Renal cortical epithelial cell (primary cell): ENCODE measurements at places on chromosomes 5 and 9. TPM values are rescaled to one million over a fixed set of nuclear protein-coding genes. Genes with fewer than 3 reads are reported as not detected.

Gene RGS7BP
- total RNA-seq = not detected in 2 replicates

- peak; percentile 6 for DNase-seq
Measured at GRCh38 chr5:66558560-66558959, 37.6 kb upstream of the MAST4 start.

GRCh38 chr5:150641824-150642566, 1.5 kb downstream of the SYNPO start:
- DNase-seq = no peak

DNA sequence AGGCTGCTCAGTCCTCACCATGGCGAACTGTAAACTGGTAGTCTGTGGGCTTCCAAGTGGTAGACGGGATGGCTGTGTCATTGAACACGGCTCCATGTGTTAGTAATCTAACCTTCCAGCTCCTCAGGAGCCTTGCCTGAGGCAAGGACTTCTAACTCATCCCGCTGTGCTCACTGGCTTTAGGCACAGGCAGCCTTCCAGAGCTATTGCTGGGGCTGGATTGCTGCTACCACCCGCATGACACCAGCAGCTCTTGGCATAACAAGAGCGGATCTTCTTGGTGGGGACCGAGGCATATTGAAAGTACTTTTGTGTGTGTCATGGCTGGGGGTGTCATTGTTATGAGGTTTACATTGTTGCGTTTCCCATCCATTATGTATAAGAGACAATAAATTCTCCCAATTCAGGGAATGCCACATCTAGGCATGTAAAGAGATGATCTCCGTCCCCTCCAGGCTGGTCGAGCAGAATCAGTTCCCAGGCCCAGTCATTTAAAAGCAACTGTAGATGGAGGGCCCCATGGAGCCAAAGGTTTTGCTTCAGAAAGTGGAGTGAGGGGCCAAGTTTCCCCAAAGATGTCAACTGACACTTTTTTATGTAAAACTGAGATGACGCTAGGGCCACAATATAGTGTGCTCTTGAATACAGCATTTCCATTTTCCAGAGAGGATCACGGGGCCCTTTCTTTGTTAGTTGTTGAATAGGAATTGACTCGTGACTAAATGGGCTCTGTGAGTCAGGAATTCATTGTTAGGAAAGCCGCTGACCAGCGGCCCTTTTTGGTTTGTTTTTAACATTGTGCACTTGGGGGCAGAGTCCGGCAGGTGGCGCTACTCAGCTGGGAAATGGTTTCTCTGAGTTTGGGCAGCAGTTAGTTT, 759.5 kb downstream of the TAF11L14 start:
- DNase-seq = peak; percentile 36

Gene ASTN2
- total RNA-seq = 10.8 and 42.2 TPM in 2 replicates

DNA sequence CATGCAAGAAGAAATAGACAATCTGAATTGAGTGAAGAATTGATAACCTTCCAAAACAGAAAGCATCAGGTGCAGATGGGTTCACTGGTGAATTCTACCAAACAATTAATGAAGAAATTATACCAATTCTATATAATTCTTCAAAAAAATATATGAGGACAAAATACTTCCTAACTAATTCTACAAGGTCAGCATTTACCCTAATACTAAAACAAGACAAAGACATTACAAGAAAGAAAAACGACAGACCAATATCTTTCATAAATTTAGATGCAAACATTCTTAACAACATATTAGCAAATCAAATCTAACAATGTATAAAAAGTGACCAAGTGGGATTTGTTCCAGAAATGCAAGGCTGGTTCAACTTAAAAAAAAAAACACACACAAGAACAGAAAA, 183.9 kb downstream of the BARX1 start:
- DNase-seq = no peak

DNA sequence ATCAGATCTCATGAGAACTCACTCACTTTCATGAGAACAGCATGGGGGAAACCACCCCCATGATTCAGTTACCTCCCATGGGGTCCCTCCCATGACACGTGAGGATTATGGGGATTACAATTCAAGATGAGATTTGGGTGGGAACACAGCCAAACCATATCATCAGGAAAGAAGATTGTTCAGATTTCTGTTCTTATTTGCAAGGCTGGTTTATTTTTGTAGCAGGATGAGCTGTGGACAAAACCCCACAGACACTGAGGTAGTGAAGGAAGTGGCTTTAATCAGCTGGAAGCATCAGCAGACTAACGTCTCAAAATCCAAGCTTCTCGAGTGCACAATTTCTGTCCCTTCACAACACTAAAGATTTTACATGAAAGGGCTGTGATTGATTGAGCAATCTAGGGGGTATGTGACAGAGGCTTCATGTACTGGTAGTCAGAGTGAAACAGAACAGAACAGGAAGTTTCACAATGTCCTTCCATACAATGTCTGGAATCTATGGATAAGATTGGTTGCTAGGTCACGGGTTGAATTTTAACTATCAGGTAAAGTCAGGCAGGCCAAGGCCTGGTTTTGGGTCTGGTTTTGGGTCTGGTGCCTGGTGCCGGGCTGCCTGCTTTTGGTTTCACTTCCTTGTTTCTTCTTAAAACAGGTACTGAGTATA, 91.3 kb upstream of the ZNF366 start:
- DNase-seq = peak; percentile 42

DNA sequence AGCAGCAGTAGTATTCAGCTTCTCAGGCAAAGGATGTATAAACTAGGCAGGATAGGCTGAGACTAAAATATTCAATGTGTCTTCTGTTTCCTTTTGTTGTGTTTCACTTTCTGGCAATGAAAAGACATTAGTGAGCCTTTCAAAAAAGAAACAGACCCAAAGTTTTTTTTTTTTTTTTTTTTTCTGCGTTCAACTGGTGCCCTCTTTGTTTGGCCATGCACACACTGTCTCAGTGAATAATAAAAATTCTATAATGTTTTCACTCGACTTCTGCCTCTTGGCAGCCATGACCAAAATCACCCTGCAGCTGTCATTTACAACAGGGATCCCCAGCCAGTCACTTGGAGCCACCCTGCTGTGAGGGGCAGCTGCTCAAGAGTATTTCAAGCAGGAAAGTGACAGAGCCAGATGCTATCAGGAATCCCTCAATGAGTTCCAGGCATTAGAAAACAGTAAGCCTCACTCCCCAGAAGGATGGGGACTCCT, 44.0 kb upstream of the MAN2A1 start:
- no peak for DNase-seq

Gene SPATA31D4
- not detected in 2 replicates for total RNA-seq

Gene PIP5K1B
- total RNA-seq = 0.15 TPM in 1 of 2 replicates, not detected in the other

Gene ZFP2
- 1.2 and 6.4 TPM in 2 replicates for total RNA-seq

DNA sequence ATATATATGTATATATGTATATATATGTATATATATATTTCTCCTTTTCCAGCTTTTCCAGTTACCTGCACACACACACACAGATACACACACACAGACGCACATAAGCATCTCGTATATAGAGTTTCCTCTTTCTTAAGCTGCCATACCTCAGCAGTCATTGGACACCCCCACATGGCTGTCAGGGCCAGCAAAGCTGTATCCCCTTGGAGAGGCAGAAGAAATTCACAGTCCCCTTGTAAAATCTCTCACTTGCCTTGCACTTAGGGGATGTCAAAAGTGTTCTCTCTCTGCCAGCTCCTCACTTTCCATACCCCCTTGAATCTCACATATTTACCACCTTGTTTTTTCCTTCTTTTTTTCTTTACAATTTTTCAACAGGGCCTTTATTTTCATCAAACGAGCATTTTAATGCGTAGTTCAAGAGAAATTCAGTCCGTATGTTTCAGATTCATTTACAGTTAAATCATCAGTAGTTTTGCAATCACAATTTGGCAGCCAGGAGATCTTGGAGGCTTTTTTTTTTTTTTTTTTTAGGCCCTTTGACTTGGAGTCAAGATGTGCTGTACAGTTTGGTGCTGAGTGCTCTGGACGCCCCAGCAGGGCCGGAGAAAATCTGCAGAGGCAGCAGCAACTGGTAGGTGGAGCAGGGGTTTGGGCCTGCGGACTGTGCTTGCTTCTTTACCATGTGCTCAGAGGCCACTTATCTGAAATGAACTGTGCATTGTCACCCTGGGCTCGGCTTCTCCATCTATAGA, 244.9 kb upstream of the KLF4 start:
- peak; percentile 18 for DNase-seq

GRCh38 chr9:122228191-122228567, 578 bp downstream of the LHX6 start:
- DNase-seq = no peak

Gene DDX46
- 12.7 and 39.0 TPM in 2 replicates for total RNA-seq

DNA sequence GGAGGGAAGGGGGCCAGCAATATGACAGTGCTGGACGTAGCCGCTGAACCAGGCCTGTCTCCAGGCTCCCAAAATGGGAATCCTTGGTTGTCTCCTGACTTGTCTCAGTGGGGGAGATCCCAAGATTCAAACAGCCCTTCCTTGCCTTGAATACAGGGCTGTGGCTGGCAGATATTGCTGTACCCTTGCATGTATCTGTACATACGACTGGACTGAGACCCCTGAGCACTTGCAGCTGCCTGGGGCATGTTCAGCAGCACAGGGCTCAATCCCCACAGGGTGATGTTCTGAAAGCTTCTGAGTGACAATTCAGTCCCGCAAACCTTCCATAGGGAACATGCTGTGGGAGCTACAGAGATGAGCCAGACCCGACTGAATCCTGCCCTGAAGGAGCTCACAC, 13.3 kb downstream of the OR13J1 start:
- no peak for DNase-seq

GRCh38 chr9:131776473-131776872, 36.6 kb upstream of the RAPGEF1 start:
- DNase-seq = peak; percentile 15

GRCh38 chr9:27785714-27786100, 212.4 kb upstream of the C9orf72 start:
- peak; percentile 78 for DNase-seq

Gene PCDHGB2
- total RNA-seq = 0.35 and 2.7 TPM in 2 replicates

Gene HRH2
- total RNA-seq = 0.10 TPM in 1 of 2 replicates, not detected in the other

GRCh38 chr5:107724642-107725041, 53.9 kb upstream of the EFNA5 start:
- DNase-seq = no peak

- DNase-seq = no peak
Measured at GRCh38 chr5:11602298-11602697, 301.9 kb downstream of the CTNND2 start.

Gene PCDHA3
- total RNA-seq = 0.17 and 1.3 TPM in 2 replicates

Gene PCDHA1
- 0.10 and 0.35 TPM in 2 replicates for total RNA-seq

DNA sequence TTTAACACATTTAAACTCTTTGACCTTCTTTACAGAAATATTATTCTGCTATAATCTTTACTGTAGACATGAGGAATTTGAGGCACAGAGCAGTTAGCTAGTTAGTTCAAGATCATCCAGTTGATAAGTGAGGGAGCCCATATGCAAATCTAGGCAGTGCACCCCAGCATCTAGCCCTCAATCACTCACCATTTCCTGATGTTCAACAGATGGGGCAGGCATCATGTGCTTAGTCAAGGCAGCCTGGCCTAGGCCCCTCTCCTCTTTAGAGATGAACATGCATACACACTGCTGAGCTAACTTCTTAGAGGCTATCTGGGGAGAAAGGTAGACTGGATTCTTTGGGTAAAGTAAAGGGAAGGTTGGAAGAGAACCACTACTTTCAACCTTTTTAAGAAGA, 206.8 kb upstream of the SLC24A2 start:
- no peak for DNase-seq

- DNase-seq = peak; percentile 86
Measured at GRCh38 chr5:4700871-4701270, 439.3 kb upstream of the ADAMTS16 start.

- no peak for DNase-seq
Measured at GRCh38 chr5:146699138-146699537, 179.4 kb downstream of the PPP2R2B start.

GRCh38 chr9:16417161-16417560, 453.3 kb downstream of the BNC2 start:
- DNase-seq = peak; percentile 90

DNA sequence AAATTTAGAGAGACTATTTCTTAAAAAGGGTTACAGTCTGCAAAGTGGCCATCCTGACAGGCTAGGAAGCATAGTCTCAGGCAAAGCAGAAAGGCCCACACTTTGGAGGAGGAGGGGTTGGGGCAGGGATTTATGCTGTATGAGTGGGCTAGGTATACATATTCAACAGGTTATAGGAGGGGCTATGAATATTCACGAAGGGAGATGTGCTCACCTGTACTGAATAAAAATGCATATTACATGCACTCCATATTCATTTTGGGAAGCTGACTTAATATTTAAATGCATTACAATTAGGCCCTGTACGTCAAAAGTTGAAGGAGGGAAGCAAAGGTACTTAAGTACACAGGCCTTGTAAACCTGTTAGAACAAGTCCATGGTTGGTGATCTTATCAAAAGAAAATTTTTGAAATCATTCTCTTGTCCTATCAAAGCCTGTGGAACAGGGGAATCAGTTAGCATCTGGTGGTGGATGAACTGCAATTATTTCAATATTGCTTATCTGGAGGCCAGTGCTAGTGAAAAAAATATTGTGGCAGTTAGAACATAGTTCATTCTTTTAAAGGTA, 1.6 kb downstream of the CENPP start:
- DNase-seq = no peak

- no peak for DNase-seq
Measured at GRCh38 chr9:128011071-128011817, 30.5 kb upstream of the EEIG1 start.

Gene NINJ1
- total RNA-seq = 35.1 and 81.8 TPM in 2 replicates

Gene KIF4B
- 0.05 TPM in 1 of 2 replicates, not detected in the other for total RNA-seq

DNA sequence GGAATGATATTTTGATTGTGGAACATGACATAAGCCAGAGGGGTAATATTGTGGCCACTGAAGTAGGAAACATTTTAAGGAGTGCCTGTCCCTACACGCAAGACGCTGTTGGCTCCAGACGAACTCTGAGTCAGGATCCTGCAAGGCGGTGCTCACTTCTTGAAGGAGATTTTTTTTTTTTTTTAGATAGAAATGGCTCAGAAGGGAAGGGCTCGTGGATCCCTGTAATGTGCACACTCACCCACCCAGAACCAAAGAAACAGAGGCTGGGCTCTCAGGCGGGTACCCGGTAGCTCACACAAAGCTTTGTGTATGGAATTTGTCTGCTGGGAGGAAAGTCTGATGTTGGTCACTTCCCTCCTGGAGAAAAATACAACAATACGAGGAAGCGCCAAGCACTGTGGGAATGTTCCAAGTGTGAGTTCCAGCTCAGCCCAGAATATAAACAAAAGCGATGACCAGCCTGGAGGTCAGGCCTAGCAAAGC, 25.7 kb downstream of the RAPGEF1 start:
- peak; percentile 92 for DNase-seq
